MCF 10A (cell line): ENCODE measurements at places on chromosomes 13 and 19.

DNA sequence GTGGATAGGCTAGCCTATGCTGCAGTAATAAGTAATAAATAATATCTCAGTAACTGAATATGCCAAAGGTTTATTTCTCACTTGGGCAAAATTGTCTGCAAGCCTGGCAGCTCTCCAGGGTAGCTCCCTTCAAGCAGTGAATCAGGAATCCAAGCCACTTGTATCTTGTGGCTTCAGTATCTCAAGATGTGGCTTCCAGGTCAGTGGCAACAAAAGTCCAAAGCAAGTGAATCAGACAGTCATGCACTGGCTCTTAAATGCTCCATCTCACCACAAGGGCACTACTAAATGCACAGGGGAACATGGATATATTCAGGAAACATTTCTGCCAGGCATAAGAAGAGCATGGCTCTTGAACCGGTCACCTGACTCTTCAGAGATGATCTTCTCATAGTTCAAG, 126.3 kb downstream of the KCTD12 start:
- H3K4me3 ChIP-seq = no peak overlapping the region
- no peaks in the 10 kb centered on the region for H3K36me3 ChIP-seq
- H3K27me3 ChIP-seq = no peaks in the 10 kb centered on the region
- no peak for DNase-seq
- no peak overlapping the region for H3K27ac ChIP-seq
- H3K4me1 ChIP-seq = peaks cover 15% of the 10 kb centered on the region

GRCh38 chr13:92265408-92265807, 867.0 kb downstream of the GPC5 start:
- H3K27me3 ChIP-seq = peaks cover 13% of the 10 kb centered on the region
- H3K36me3 ChIP-seq = no peaks in the 10 kb centered on the region

DNA sequence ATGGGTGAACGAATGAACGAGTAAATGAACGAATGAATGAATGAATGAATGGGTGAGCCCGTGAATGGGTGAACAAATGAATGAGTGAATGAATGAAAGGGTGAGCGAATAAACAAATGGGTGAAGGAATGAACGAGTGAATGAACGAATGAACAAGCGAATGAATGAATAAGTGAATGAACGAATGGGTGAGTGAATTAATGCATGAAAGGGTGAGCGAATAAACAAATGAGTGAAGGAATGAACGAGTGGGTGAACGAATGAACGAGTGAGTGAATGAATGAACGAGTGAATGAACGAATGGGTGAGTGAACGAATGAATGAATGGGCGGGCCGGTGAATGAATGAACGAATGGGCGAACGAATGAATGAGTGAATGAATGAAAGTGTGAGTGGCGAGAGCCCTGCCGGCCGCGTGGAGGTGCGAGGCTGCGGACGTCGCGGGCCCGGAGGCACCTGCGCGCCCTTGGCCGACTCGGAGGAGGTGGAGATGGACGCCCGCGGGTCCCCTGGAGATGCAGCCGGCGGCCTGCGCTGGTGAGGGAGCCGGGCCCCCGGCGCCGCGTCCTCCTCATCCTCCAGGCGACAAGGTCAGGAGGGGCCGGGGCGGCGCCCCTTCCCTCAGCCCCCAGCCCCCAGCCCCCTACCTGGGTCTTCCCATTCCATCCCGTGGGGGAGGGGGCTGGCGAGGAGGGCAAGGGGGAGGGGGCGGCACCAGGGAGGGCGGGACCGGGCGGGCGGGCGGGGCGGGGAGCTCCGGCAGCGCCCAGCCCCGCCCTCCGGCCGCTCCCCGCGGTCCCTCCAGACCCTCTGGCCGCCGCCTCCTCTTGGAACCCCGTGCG, 15.4 kb downstream of the ANKRD24 start:
- no peaks in the 10 kb centered on the region for H3K36me3 ChIP-seq
- DNase-seq = no peak
- peaks cover 15% of the 10 kb centered on the region for H3K4me1 ChIP-seq
- H3K4me3 ChIP-seq = no peak overlapping the region
- peaks cover 62% of the 10 kb centered on the region for H3K27me3 ChIP-seq

- no peaks in the 10 kb centered on the region for H3K36me3 ChIP-seq
- DNase-seq = no peak
- no peak overlapping the region for H3K4me3 ChIP-seq
- H3K4me1 ChIP-seq = no peaks in the 10 kb centered on the region
Measured at GRCh38 chr19:29501816-29502580, 23.8 kb upstream of the VSTM2B start.

GRCh38 chr13:111912453-111912866, 154.5 kb upstream of the SOX1 start:
- H3K27ac ChIP-seq = no peak overlapping the region
- DNase-seq = no peak
- no peaks in the 10 kb centered on the region for H3K27me3 ChIP-seq
- H3K4me1 ChIP-seq = no peaks in the 10 kb centered on the region
